Pancreas (tissue), 10 donors: ENCODE measurements at places on chromosomes 5 and 9.

- no peak for DNase-seq
These were observed 24.5 kb upstream of the FOCAD start for GRCh38 chr9:20659474-20659967.

- no peak for DNase-seq
These were observed 101.8 kb upstream of the MAST4 start for GRCh38 chr5:66494437-66494836.

DNA sequence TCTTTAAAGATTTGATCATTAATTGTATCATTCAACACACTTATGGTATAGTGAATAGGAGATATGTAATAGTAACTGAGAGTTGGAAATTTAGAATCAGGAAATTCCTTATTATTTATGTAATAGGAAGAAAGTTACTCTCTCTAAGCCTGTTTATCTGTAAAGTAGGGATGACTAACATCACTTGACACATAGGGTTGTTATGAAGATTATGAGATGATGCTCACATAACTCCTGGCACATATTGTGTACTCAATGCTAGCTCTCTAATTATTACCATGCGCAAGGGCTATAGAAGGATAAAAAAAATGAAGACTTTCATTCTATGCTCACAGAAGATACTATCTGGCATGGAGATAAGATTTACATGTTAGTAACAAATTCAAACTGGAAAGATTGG lies 149.9 kb downstream of the ISOC1 start:
- no peak for DNase-seq

DNA sequence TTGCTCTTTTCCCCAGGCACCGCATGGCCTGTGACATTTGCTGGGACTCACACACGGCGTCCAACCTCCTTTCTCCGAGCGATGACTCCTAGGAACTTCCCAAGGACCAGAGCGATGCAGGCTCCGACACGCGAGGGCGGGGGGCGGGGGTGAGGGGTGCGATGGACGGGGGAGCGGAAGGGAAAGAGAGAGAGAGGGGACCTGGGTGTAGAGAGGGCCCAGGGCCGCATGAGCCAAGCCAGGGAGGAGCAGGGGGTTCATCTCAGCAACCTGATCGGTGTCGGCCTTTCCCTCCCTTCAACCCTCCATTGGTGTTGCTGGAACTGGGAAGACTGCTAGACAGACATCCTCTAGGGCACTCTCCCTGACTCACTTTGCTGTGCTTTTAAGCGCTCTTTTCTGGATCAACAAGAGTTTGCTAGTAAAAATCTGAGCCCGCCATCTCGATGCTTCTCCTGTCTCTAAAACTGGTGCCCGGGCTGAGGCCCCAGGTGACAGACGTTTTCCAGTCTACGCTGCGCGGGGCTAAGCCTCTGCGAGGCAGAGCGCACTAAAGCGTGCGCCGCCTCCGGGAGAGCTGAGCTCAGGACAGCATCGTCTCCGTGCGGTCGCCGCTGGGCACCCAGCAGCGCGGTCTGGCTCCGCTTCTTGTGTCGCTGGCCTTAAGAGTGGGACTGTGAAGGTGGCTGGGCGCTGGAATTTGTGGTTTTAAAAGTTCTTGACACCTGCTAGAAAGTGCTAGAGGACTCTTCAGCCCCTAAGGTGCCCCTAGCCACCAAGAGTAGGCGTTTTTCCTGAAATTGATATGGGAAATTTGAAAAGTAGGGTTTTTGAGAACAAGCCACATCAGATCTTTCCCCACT lies 1.0 kb upstream of the TSLP start:
- peak; percentile 62 for DNase-seq

DNA sequence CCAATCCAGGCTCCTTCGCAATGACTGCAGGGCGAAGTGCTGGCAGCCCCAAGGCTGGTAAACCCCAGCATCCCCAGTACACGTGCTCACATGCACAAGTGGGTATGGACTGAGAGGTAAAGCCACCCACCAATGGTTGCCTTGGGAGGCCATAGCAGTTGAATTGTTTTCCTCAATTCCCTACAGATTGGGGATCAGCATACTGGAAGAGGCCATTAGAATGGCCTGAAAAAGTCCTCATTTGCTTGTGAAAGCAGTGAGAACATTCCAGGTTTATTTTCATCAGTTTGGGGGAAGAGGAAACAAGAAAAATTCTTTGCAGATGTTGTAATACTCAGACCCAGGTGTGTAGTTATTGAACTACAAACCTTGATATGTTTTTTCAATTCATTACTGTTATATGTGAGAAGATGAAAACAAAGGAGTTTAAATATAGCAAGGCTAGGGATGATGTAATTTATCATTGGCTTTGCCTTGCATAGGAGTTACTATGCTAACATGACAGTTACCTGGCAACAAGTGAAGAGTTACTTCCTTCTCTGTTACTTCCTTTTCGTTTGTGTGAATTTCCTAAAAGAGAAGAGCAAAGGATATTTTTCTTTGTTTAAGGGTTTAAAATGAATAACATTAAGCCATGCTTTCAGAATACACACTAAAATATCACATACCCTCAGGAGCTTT lies 36.4 kb downstream of the MTMR12 start:
- no peak for DNase-seq

GRCh38 chr5:163540696-163541095 lies 35.3 kb downstream of the MAT2B start:
- no peak for DNase-seq

DNA sequence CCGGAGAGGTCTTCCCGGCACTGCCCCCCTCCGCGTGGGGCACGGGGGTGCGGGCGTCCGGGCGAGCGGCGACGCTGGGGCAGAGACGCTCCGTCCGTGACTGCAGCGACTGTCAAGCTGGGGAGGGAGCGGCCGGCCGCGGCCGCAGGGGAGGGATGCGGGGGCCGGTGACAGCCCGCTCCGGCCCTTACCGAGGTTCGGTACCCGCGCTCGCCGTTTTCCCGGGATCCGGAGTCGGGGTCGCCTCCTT lies 400 bp downstream of the KDM4C start:
- DNase-seq = no peak

DNA sequence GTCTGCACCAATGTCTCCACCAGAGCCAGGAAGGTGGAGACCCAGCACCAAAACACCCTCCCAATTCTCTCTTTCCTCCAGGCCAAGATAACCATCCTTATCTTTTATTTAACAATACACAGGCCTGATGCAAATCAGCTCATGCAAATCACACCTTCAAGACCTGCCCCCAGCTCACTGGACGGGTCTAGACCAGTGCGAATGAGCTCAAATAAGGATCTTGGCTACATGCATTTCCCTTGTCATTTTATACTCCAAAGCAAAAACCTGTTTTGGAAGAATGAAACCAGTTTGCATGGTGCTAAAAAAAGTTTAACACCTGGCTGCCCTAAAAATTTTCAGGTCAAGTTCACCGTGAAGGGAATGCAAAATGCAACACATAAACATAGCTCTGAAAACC lies 31.9 kb upstream of the DAPK1 start:
- no peak for DNase-seq

- DNase-seq = no peak
These were observed 81.6 kb upstream of the IFNK start for GRCh38 chr9:27442464-27442863.

DNA sequence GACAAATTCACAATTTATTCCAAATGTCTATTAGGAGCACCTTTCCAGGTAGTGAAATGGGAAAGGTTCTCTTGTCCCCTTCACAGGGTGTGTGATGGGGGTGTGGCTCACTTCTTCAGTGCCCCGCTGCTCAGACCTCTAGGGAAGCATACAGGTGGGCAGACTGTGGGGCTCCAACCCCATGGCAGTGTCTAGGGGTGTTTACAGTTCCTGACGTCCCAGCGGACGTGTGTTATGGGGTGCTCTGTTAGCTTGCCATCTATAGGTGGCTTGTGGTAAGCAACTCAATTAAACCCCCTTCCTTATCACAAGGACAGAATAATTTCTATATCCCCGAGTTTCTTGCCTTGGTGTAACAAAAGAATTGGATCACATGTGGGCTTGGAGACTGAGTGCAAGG lies 67.4 kb upstream of the SPINK5 start:
- no peak for DNase-seq

- peak; percentile 84 for DNase-seq
These were observed at the start of gene ZCCHC10 for GRCh38 chr5:133025804-133026663. ZCCHC10 (minus strand) TSS chr5:133026549; CDS start chr5:133026537, 12 bp downstream.

- DNase-seq = no peak
These were observed 21.5 kb upstream of the NFIL3 start for GRCh38 chr9:91445135-91445534.

GRCh38 chr5:64811050-64811640 lies 42.4 kb downstream of the CWC27 start:
- no peak for DNase-seq

GRCh38 chr5:32713770-32714381 lies 2.8 kb downstream of the NPR3 start:
- DNase-seq = no peak

DNA sequence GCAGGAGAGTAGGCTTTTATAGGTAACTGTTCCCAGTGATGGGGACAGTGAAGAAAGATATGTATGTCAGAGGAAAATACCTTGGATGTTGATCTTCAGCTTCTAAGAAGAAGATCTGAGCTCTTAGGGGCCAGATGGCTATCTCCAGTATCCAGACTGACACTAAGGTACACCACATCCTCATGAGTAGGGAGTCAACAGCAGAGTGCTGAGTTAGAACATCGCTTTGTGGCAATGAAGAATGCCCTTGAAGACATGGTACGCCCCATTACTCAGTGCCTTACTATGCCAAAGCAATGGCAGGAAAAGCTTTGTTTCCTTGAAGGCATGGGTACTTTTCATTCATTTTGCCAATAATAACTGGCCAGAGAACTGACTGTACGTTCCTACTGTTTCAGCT lies 263.7 kb downstream of the CEMIP2 start:
- no peak for DNase-seq

GRCh38 chr9:136599811-136600660 lies 54.2 kb upstream of the NOTCH1 start:
- no peak for DNase-seq

DNA sequence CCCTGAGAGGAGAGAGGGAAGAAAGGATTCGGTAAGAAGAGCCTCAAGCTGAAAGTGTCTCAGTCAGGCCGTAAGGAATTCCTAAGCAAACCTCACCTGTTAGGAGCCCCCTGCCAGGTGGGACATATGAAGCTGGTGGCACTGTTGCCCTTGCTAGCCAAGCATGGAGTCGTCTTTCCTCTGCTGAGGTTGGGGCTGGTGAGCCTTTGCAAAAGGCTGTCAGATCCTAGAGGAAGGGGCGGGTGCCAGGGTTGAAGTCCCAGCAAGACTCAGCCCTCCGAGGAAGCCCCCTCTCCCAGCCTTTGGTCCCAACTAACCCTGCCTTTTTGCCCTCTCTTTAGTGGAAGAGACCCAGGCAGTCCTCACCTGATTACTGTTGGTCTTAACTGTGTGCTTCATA lies 5.5 kb upstream of the SMIM32 start:
- no peak for DNase-seq

- no peak for DNase-seq
These were observed 65.0 kb upstream of the RAPGEF1 start for GRCh38 chr9:131804826-131805225.

DNA sequence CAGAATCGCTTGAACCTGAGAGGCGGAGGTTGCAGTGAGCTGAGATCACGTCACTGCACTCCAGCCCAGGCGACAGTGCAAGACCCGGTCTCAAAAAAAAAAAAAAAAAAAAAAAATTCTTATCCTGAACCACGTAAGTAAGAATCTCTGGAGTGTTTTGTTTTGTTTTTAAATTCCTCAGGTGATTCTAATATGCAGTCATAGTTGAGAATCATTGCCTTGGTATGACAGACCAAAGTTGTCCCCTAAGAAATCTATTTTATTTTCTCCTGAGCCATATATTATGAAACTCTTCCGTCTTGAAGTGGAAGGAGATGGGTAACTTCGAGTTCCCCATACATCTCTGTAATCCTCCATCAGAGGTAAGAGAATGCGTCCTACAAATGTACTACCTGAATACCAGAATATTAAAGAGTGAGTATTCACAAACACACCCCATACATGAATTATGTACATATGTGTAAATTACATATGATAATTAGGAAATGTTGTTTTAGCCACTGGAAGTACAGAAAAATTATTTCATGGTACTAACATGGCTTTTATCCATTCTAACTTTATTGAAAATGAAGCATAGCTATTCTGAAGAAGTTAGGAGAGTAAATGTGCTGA lies 26.7 kb upstream of the SVEP1 start:
- no peak for DNase-seq

DNA sequence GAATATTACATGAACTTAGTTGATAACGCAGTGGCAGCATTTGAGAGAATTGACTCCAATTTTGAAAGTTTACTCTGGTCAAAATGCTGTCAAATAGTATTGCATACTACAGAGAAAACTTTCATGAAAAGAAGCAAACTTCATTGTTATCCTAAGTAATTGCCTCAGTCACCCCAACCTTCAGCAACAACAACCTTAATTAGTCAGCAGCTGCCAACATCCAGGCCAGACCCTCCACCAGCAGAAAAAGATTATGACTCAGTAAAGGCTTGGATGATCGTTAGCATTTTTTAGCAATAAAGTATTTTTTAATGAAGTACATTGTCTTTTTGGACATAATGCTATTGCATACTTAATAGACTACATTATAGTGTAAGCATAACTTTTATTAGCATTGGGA lies 40.8 kb upstream of the SPDL1 start:
- no peak for DNase-seq

DNA sequence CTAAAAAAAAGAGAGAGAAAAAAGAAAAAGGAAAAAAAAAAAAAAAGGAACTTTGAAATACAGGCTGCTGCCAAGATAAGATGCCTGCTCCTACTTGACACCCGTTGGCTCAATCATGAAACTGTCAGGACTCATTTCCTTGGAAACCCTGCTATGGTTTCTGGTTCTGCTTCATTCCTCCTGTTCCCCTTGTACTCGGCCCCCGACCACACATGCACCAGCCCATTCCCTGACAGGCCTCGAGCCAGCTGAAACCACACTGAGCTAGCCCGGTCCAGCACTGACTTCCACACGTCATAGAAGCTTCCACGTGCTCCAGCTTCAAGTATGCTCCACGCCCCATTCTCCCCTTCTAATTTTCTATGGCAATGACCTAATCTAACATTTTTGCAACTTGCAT lies 93.2 kb downstream of the MYO10 start:
- DNase-seq = no peak
